ENCODE measurements at places on chromosomes 1 and 21.
A peak's percentile ranks its signal among the peaks of the same experiment; 100 is the strongest.

DNA sequence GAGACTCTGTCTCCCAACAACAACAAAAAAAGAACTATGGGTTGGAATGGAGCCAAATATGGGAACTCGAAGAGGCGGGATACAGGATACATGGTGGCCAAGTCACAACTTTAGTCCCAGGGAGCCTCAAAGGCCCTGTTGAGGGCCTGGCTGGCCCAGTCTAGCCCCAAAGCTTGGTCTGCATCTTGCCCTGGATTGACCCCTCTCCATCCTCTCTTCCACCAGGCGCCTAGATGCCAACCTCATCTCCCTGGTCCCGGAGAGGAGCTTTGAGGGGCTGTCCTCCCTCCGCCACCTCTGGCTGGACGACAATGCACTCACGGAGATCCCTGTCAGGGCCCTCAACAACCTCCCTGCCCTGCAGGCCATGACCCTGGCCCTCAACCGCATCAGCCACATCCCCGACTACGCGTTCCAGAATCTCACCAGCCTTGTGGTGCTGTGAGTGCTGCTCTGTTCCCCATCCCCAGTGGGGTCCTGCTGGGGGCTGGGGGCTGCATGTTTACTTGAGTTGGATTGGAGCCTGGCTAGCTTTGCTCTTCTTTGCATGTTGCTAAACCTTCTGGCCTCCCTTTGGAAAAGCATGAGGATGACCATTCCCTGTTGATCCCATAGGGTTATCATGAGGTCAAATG is 65.5 kb downstream of the UBE2T start:
- no peak for DNase-seq

GRCh38 chr1:201886103-201886885 is 2.4 kb upstream of the SHISA4 start:
- no peak for DNase-seq

- no peak for DNase-seq
Observed at GRCh38 chr1:150620919-150621318, 8.5 kb downstream of the ENSA start.

GRCh38 chr1:58324558-58324957 is 222.0 kb downstream of the OMA1 start:
- DNase-seq = no peak

DNA sequence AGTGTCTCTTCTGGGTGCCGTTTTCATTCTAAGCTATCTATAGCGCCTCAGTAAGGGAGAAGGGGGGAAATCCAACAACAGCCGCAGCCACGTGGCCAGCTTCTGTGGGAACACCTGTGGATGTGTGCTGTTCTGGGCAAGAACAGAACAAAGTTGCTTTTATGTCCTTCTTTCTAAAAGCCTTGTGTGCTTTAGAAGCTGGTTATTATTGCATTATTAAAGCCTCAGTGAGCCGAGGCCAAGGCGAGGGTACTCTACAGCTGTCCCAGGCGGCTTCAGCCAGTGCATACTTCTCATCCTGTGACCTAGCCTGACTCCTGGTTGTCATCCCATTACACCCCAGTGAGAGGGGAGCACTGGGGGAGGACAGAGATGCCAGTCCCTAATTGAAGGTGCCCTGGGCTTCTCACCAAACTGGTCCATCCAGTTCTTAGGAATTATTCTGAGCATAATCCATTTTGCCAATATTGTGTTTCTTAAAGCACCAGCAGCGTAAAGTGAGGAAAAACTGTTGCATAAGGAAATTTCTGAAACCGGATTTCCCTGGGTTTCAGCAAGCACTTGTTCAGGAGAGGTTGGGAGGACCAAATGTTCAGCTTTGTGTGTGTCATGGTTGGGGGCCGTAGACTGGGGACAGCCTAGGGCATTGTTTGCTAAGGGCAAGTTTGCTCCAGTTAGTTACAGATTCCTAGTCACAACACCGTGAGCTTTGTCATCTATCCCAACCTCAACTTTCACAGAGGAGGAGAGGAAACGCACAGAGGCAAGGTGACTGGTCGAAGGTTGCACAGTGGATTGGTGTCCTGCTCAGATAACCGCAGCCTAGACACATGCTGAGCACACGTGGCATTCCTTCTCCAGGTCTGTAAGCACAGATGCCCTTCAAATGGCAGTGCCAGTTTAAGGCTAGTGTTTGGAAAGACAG is 61.0 kb upstream of the ATP1A1 start:
- no peak for DNase-seq

GRCh38 chr1:183242556-183242955 is 56.5 kb downstream of the LAMC2 start:
- DNase-seq = no peak

GRCh38 chr1:243421784-243422183 is 165.9 kb downstream of the SDCCAG8 start:
- peak; percentile 17 for DNase-seq

GRCh38 chr21:36783612-36784374 is 84.9 kb downstream of the SIM2 start:
- no peak for DNase-seq

DNA sequence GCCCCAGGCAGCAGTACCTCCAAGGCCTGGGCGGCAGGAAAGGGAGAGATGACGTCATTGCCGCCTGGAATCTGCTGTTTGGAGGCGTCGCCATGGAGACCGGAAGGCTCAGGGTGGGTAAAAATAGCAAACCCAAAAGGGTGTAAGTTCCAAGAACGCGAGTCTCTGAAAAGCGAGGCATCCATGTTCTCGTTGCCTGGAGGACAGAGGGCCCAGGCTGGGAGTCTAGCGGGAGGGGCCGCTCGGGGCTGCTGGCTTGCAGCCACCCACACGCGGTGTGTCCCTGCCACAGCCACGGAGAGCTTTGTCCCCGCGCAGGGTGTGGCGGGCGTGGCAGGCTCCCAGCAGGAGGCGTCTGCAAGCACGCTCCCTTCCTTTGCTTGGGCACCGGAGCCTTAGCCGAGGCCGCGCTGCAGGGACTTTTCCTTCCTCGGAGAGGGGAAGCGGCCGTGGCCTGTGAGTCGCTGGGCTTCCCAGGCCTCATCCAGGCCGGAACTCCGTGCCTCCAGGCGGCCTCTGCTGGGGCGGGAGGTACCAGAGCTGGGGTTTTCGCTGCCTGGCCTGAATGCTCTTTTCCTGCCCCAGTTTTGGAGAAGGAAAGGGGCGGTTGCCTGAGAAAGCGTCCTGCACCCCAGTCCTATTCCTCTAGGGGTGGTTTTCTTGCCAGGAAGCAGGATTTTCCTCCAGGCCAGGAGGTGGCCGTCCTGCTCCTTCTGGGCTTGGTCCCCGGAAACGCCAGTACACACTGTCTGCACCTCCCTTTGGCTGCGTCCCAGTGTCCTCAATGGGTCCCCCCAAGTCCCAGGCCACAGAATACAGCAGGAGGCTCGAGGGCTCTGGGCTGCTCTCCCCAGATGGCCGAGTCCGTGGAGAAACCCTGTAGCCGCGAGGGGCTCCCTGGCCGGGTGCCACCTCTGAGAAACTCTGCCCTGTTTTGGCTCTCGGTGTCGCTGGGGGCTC is 15.3 kb upstream of the SKI start:
- DNase-seq = no peak

DNA sequence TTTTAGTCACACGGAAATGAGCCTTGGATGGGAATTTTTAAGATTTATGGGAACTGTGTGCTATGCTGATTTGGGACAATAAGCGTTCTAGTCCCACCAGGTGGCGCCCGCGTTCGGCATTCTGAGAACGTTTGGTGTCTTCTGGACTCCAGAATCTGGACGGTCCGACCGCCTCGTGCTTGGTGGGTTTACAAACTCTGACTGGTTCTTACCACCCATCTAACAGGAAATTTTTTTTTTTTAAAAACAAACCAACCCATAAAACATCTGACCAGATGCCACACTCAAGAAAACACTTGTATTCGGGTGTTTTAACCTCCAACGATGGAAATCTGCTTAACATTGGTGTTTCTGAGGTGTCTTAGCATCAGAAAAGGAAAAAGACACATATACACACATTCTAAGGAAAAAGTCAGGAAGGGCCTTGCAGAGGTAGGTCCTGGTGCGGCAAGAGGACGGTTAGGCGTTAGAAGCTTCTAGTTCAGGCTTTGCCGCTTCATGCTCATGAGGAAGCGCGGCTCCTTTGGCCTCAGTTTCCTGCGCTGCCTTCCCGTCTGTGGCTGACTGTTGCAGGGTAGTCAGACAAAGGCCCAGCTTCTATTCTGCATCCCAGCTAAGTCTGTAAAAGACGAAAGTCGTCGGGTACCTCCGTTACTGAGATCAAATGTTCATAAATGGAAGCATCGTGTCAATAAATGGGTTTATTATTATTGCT is 814 bp upstream of the DYRK3 start:
- peak; percentile 60 for DNase-seq

DNA sequence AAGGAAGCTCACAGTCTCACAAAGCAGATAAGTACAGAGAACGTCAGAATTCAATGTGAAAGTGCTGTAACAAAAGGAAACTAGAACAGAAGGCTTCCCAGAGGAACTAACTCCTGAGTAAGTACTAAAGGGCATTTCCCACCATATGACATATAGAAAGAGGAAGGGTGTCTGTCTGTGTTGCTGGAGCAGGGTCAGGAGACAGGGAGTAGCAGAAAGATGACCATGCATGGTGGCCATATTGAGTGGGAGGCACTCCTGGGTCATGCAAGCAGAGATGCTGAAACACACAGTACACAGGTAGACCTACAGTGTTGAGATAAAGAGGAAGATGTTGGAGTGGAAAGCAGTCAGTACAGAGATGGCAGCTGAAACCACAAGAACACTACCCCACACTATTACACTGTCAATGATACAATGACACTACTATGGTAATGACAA is 47.3 kb downstream of the SLC25A24 start:
- no peak for DNase-seq

- no peak for DNase-seq
Observed at GRCh38 chr1:59885160-59885832, 41.3 kb downstream of the CYP2J2 start.

GRCh38 chr1:186900539-186901237 is 71.9 kb downstream of the PLA2G4A start:
- DNase-seq = no peak

DNA sequence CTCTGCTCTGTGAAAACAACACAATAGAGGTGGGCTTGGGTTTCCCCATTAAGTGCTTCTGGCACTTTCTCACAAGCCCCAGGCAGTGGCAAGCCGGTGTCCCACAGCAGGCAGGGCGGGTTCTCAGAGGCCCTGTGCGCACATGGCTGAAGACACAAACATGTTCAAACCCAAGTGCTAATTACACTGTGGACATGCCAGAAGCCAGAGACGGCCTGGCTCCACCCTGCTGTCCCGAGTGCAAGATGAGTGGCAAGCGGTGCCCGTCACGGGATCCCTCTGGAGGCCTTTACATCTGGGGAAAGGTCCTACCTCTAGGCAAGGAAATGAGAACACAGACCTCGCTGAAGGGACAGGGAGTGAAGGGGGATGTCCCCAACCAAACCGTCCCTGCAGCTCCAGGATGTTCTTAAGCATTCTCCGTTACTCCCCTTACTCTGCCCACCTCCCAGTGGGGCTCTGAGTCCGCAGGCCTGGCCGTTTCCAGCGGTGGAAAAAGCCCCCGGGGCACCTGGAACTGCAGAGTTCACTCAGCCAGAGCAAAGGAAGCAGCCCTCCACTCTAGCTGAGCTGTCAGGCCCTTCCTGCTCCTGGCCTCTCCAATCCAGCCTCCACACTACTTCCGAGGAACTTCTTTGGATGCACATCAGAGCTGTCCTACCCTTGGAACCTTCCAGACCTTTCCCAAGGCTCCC is 57.4 kb downstream of the SLC66A1 start:
- DNase-seq = no peak

DNA sequence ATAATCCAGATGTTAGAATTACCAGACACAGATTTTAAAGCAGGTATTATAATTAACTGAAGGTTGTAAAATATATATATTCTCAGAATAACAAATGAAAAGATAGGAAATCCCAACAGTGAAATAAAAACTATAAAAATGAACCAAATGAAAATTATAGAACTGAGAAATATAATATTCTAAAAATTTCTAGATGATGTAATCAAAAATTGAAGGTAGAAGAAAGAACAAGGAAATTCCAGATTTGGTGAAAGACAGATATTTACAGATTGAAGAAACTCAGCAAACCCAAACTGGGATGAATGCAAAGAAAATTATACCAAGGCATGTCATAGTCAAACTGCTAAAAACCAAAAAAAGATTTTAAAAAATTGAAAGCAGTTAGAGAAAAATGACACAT is 729.4 kb downstream of the MATN1 start:
- DNase-seq = no peak

DNA sequence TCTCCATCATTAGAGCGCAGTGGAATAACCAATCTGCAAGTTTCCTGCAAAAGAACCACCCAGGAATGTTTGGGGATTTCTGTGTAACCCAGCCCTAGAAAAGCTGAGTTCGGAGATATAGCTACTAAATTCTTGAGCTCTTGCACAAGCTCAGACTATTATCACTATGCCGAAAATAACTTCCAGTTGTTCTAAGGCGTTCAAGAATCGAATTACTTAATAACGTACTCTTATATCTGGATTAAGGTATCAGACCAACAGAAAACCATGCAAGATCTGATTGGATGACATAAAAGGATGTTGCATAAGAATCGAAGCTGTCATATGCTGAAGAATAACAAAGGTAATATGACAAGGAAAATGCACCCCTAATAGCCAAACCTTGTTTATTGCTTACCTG is 7.5 kb upstream of the LAMC2 start:
- DNase-seq = no peak

GRCh38 chr21:44950351-44950750 is 10.5 kb downstream of the SLX9 start:
- DNase-seq = no peak

GRCh38 chr1:47647327-47647845 is 209.5 kb downstream of the FOXD2 start:
- no peak for DNase-seq

- no peak for DNase-seq
Observed at GRCh38 chr1:208174731-208175507, 69.3 kb downstream of the PLXNA2 start.

DNA sequence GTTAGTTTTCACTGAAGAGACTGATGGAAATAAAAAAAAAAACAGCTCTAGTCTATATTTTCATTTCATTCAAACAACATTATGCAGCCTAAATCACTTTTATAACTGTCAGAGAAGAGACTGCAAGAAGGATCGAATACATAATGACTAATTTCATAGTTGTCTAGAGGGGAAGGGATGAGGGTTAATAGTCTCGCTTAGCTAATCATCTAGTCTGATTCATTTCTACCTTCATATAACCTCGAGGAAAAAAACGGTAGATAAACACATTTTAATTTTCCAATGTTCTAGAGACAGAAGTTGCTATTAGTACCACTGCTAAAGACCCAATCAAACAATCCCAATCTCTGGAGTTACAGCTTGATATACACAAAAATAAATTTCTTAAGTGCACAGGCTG is 3.5 kb downstream of the FUBP1 start:
- DNase-seq = no peak

DNA sequence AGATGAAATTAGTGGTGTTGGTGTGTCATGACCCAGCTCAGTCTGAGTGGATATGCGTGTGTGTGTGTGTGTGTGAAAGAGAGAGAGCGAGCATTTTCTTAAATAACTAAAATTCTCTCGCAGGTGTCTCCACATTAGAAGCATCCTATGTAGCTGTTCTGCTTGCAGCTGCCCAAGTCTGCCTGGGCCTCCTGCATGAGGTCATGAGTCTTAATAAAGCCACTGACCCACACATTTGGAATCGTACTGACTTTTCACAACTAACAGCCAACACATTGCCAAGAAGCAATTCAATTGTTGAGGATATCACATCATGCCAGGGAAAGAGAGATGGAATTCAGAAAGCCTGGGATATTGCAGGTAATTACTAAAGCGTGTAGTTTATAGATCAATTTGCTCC is 238.2 kb upstream of the AJAP1 start:
- DNase-seq = no peak
